ELR (cell line): ENCODE measurements at places on chromosomes 11 and 22.

GRCh38 chr11:74282914-74283371 lies 28.5 kb downstream of the P4HA3 start:
- DNase-seq, result peak; percentile 25

DNA sequence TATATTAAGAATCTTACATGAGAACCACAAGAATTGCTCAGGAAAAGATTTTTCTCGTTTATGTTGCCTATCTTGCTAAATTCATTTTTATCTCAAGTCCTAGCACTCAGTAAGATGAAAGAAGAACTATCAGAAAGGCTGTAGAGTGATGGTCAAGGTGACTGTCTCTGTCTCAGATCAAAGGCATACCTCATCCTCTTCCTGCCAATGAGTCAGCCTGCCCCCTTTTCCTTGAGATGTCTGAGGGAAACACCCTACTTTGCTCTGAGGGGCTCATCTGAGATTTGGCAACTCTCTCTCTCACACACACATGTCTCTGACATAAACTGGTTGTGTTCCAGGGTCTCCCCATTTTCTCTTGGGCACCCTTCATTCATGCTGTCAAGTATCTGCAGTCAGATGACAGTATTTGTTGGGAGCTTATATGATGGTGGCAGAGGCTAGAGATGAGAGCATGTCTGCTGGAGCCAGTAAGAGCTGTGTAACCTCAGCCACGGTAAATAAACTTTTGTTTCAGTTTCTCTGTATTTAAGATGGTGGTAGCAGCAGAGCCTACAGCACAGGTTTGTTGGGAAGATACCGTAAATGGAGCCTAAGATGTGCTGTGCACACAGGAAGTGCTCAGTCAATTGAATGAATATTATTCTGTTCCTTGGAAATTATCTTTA lies 1.6 kb downstream of the MMP27 start:
- DNase-seq, result no peak

DNA sequence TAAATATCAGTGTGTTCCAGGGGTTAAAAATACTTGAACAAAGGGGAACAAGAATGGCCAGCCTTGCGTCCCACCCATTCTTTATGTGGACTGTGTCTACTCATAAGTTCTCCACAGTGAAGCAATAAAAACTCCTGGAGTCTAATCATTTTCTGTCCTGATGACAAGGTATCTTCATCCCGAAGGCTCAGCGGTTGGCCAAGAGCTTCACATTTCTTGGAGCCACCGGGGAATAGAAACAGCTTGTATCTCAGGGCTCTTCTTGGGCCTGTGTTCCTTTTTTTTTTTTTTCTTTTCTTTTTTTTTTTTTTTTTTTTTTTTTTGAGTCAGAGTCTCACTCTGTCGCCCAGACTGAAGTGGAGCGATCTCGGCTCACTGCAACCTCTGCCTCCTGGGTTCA lies 36.8 kb upstream of the ADORA2A start:
- no peak for DNase-seq

GRCh38 chr11:73237471-73238290 lies 19.6 kb downstream of the P2RY2 start:
- DNase-seq, result peak; percentile 70

- peak; percentile 29 for DNase-seq
Measured at GRCh38 chr11:66976028-66976467, 944 bp downstream of the C11orf86 start.

DNA sequence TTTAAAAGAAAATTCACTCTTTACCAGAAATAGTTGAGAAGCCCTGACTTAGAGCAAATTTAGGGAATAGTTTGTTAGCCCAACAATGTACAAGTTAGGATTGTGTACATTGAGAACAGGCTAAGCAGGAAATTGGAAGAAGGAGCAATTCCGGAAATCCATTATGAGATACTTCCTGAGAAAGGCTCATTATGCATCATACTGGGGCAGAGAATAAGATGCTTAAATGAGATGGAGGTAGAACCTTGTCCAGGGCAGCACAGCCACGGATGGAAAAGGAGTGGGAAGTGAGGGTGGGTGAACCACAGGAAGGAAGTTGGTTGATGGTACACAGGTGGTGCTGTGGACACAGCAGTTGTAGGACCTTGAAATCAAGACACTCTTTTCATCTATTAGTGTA lies 180.2 kb downstream of the PGR start:
- no peak for DNase-seq

DNA sequence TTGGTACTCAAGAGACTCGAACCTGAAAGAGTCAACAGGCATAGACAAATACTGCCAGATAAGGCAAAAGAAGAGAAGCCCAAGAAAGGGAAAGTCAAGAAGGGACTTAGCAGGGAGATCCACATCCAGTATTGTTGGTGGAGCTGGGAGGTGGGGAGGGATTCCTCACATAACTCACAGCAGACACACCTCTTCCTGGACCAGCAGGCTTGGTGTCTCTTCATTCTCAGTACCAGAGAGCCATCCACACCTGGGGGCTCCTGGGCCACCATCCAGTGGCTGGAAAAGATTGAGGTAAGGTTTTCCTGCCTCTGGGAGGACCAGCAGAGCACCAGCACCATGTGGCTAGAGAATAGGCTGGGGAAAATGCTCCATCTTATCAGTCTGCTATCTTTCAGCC lies 161.6 kb upstream of the SESN3 start:
- no peak for DNase-seq

DNA sequence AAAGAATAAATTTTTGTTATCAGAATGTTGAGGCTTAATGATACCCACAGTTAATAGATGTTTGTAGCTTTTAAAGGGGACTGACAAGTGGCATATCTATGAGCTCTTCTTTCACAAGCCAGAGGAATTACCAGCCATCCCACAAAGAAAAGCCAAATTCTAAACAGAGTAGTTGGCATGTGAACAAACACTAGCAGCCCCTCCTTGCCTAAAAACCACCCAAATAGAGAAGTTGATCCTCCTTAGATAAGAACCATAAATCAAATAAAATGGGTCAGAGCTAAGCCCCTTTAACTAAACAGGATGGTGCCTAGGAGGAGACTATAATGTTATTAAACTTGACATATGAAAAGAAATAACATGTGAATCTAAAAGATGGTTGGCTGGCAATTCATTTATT lies 11.4 kb downstream of the LPXN start:
- no peak for DNase-seq

- peak; percentile 80 for DNase-seq
Measured at GRCh38 chr11:60831143-60831500, 10.8 kb upstream of the CCDC86 start.

DNA sequence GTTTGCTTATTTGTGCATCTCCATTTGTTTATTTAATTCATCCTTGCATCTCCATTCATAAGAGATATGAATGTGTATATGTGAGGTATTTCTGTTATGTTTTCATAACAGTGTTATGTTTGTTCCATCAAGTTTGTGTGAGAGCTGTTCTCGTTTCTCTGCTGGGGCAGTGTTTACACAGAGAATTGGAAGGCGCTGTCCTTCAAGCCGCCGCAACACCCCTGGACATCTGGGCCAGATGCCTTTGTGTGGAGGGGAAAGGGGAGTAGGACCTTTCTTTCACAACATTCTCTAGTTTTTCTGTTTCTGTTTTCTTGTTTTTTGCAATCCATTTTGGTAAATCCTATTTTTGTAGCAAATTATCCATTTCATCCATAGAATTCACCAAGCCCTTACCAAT lies 7.0 kb upstream of the TM7SF2 start:
- DNase-seq, result no peak

DNA sequence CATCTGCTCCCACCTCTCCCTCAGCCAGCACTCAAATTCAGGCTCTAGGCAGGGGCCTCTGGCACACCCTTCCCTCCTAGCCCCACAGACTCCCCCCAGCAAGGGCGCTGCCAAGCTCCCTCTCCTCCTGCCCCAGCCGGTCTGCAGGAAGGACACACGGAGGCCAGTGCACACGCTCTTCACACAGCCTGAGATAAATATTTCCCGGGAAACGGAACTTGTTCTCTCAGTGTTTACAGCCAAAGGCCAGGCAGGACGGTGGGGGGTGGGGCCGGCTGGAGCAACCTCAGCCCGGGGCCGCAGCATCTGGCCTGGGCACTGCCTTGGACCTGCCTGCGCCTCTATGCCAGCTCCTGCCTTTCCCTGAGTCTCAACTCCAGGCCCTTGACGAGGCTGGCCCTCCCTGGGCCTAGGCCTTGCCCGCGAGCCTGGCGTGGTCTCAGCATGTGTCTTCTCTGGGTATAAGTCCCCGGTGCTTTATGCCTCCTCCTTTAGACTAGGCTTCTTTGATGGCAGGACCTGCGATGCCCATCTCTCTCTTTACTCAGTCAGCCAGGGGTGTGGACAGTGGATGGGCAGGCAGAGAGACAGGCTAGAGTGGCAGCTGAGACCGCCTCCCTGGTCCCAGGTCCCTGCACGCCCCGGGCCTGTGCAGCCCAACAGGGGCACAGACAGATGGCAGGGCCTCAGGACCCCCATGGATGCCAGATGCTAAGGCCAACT lies 48.4 kb downstream of the PDE2A start:
- no peak for DNase-seq

DNA sequence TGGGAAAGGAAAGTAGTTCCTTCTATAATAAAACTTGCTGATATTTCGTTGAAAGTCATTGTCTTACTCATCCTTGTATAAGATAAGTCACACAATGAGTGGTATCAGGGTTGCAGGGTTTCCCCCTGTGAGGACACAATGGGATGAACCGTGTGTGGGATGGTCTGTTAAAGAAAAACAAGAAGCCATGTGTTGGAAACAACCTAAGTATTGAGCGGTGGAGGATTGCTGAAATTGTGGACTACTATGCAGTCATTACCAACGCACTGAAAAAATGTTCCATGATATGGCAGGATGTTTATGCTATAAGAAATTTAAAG lies 28.6 kb downstream of the PTPRJ start:
- peak; percentile 40 for DNase-seq

DNA sequence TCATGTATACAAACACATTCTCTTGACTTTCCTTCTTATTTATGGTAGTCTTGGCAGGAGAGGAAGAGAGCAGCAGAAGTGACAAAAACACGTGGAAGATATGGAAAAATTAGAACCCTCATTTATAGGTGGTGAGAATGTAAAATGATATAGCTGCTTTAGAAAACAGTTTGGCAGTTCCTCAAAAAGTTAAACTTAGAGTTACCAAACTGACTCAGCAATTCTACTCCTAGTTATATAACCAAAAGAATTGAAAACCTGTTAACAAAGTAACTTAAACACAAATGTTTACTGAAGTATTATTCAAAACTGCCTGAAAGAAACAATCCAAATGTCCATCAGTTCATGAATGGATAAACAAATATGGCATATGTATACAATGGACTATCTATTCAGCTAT lies 16.8 kb downstream of the NUCB2 start:
- DNase-seq, result no peak

GRCh38 chr11:127678631-127679030 lies 678.1 kb upstream of the KIRREL3 start:
- no peak for DNase-seq

GRCh38 chr11:10378362-10378761 lies 73.5 kb downstream of the ADM start:
- no peak for DNase-seq

DNA sequence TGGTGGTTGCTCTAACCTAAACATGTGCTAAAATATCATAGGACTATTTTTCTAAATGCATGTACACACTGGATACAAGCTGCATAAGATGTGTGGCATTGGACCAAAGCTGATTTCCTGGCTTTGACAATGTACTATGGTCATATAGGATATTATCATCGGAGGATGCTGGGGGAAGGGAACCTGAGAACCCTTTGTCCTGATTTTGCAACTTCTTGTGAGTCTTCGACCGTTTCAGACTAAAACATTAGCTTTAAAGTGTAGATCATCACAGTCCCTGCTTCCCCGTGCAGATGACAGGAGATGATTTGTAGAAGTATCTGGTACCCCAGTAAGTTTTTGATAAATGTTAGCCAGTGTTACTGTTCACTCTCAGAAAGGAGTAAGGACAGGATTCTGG lies 554.7 kb downstream of the MIAT start:
- no peak for DNase-seq

GRCh38 chr11:34907934-34908593 lies 8.1 kb downstream of the APIP start:
- DNase-seq, result peak; percentile 29

GRCh38 chr22:50696799-50697561 lies 24.4 kb downstream of the SHANK3 start:
- peak; percentile 34 for DNase-seq

- DNase-seq, result no peak
Measured at GRCh38 chr11:120109531-120109930, 28.4 kb downstream of the TRIM29 start.

DNA sequence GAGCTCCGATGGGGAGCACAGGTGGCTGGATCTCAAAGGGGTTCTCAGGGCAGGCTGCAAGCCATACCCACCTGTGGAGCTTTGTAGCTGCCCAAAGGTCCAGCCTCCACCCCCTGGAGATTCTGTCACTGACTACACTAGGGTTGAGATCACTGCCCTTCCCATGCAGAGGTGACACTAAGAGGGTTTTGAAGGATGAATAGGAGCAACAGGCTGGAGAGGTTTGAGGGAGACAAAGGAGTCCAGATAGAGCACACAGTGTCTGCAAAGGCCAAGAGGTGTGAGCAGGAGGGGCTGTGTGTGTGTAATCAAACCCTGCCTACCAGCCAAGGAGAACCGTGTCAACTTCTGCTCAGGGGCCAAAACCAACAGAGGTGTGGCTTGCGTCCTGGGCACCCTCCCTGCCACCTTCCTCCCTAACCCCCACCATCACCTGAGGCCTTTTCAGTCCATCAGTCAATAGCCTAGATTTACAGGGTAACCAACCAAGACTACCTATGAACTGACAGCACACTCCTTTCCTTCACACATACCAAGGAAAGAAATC lies 43.0 kb upstream of the WNT11 start:
- no peak for DNase-seq

- DNase-seq, result peak; percentile 84
Measured at GRCh38 chr22:24175160-24175808, 6.0 kb upstream of the SUSD2 start.

DNA sequence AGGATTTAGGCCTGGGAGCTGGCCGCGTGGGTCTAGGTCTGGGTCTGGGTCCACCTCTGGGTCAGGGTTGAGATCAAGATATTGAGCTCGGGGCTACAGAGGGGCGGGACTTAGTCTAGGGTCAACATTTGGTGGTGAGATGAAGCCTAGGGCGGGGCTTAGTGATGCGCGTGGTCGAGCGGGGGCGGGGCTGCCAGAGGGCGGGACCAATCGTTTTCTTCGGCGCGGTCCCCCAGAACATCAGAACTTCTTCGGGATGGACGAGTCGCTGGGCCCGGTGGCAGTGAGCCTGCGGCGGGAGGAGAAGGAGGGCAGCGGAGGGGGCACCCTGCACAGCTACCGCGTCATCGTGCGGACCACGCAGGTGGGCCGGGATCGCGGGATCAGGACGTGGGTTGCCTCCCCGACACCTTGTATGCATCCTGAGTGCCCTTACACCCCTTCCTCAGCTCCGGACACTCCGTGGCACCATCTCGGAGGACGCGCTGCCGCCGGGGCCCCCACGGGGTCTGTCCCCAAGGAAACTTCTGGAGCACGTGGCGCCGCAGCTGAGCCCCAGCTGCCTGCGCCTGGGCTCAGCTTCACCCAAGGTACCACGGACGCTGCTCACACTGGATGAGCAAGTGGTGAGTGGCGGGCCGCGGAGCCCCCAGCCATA lies 4.2 kb downstream of the SIPA1 start:
- DNase-seq, result no peak

DNA sequence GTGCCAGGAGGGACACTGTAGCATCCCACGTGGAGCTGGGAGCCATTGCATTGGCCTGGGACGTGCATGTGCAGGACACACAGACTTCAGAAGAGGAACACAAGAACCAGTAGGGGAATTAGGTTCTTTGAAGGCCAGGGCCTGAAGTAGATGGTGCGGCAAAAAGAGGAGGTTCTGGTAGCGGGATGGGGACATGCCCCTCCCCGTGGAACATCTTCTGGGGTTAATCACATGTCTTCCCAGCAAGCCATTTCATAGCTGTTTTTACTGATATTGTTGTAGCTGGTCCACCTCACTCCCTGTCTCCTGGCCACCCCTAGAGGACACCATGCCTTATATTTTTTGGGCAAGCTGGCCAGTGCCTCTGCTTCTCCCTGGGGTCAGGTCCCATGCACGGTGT lies 74.3 kb downstream of the SCN3B start:
- DNase-seq, result no peak
